Common myeloid progenitor, CD34-positive (primary cell): ENCODE measurements at places on chromosomes 1 and 21.

DNA sequence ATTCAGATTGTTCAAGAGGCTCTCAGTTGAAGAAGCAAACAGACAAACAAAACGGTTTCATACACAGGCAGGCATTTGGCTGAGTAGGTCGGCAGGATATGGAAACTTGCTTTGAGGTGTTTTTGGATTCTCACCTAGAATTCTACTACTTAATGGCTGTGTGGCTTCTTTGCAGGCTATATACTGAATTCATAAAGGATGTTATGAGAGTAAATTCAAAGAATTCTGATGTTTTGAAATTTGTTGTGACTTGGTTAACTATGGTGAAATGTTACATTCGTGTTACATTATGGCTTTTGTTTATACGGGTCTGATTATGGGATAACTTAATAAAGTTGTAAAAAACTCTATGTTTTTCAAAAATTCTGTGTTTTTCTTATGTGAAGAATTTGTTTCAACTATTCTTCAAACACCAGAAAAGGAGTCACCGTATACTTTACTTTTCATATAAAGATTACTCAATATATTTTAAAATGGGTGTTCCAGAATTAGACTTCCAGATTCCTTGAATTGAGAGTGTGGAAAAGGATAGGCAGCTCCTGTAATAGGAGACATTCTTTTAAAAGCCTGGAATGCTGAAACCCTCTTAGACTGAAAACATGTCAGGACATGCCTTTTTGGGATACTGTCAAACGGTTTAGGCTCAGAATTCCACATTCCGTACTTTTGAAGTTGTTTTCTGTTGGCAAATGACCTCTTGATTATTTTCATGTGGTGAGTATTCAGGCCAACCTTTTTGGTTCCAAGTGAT, 8.2 kb upstream of the IRF2BP2 start:
- DNase-seq = no peak

- DNase-seq = no peak
Measured at GRCh38 chr1:239126884-239127283, 259.5 kb upstream of the CHRM3 start.

GRCh38 chr1:67605209-67605780, 79.7 kb upstream of the GADD45A start:
- no peak for DNase-seq

- no peak for DNase-seq
Measured at GRCh38 chr1:243924588-243925349, 74.7 kb upstream of the AKT3 start.

DNA sequence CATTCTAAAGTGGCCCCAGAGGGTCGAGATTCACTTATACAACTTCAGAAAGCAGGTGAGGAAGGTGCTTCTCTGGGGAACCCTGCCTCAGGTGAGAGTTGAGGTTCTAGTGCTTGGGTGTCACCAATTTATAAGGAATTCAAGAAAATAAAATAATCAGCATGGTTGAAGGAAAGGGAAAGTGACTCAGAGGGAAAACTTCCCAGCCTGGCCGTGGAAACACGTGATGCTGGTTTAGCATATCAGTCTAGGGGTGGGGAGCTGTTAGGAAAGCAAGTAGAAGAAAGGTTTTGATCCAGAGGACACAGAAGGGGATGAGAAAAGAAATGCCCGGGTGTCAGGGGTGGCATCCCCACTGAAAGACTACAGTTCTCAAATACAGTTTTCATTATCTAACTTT, 37.7 kb upstream of the TMEM125 start:
- no peak for DNase-seq

DNA sequence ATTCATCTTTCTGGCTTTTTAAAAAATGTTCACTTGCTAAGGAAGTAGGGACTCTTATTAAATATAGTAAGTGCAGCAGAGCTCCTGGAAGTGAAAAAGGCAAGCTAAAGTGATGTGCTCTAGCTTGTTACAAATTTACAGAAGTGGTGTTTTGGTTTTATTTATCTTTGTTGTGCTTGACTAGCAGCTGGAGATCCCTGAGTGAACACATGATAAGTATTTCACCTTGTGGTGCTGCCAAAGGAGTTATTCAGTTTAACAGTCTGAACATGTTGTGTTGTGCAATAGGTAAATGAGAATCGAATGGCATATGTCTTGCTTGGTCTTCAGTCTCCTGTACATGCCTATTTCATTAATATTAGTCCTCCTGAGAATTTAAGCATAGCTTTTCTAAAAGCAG, 315.7 kb downstream of the TPR start:
- DNase-seq = no peak

- peak; percentile 65 for DNase-seq
Measured at GRCh38 chr1:15384301-15384901, 25.3 kb upstream of the EFHD2 start.

DNA sequence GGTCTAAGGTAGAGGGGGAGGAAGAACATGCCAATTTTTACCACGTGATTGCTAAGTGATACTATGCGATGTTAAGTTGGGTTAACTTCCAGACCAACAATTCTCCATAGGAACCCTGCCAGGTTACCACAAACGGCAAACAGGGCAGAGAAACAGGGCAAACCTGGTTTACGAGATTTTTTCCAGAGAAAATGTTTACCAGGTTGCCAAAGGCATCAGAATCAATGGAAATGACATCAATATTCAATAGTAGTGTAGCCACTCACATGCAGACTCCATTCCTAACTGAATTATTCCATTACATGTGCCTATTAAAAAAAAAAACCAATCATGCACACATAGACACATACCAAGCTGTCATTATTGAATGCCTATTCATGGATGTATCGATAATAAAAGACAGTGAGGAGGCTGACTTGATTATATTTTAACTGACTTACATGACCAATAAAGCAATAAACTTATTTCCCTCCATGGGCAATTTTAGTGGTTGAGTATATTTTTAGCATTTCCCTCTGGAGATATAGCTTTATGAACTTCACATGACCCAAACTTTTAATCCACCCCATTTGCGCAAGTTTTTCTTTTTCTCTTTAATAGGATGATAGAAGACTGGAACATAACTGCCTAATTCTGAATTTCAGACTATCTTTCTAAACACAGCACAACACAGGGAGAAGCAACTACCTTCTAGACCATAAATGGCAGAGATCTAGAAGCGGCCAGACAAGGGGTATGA, 40.5 kb upstream of the KCNE1 start:
- DNase-seq = no peak

GRCh38 chr21:45957981-45958600, 23.5 kb upstream of the COL6A1 start:
- no peak for DNase-seq

DNA sequence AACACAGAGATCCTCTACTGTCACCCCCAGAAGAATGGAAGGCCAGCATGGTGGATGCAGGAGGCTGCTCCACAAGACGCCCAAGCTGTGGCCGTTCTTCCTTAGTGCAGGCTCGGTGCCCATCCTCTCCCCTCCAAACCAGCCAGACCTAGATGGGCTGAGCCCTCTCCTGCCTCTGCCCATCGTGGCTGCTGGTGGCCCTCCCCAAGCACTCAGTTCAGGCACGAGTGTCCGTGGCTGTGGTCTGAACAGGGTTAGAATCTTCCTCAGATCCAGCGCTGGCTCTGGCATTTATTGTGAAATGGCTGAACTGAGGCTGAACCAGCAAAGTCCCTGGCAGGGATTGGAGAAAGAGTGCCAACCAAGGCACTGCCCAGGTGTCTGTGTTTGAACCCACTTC, 59.5 kb downstream of the TRIM11 start:
- no peak for DNase-seq

GRCh38 chr1:111251570-111251969, 24.1 kb downstream of the CHI3L2 start:
- no peak for DNase-seq

DNA sequence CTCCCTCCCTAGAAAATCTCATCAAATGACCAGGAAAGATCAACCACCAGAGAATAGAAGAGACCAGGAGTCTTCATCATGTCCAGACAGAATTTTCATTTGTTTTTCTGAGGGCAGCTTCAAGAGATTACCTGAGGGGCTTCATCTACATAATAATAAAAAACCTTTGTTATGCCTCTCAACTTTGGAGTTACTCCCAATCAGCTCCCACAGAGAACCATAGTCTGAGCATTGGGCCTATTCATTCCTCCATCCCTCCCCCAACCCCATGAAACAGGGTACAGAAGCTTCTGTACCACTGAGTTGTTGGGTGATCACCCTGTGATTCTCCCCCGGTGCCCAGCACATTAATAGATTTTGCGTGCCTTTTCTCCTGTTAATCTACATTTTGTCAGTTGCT, 53.3 kb upstream of the PRRC2C start:
- no peak for DNase-seq

- DNase-seq = peak; percentile 76
Measured at GRCh38 chr1:59696421-59697115, 118.2 kb upstream of the HOOK1 start.

DNA sequence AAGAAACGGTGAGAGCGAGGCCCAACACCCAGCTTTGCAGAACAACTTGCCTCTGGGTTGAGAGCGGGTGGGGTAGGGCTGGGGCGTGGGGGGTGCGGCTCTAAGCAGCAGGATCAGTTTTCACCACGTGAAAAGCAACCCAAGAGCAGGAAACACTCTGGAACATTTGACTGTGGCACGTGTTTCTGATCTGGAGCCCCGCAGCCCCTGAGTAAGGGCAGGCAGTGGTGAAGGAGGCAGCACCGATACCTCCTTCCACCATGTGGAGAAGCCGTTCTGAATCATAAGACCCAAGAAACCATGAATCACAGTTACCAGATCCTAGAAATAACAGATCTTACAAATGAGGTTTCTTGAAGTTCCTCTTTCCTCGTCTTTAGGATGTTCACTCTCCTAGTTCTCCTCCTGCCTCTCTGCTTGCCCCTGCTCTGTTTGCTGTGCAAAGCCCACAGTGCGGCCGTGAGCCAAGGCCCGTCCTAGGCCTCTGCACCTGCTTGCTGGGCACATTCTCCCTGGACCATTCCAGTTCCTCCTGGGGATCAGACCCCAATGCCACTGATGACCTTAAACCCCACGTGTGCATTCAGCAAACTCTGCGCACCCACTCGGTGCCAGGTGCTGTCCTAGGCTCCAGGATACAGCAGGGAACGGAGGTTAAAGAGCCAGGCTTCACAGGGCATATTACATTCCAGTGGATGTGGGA, 31.9 kb downstream of the SLC1A7 start:
- peak; percentile 85 for DNase-seq

GRCh38 chr1:117146575-117147340, 25.2 kb upstream of the TRIM45 start:
- DNase-seq = no peak

- no peak for DNase-seq
Measured at GRCh38 chr21:22795644-22796043, 1797.4 kb downstream of the NCAM2 start.

GRCh38 chr1:218679988-218680748, 335.0 kb downstream of the TGFB2 start:
- no peak for DNase-seq

GRCh38 chr21:46284077-46284644, 1.2 kb downstream of the MCM3AP start:
- no peak for DNase-seq

DNA sequence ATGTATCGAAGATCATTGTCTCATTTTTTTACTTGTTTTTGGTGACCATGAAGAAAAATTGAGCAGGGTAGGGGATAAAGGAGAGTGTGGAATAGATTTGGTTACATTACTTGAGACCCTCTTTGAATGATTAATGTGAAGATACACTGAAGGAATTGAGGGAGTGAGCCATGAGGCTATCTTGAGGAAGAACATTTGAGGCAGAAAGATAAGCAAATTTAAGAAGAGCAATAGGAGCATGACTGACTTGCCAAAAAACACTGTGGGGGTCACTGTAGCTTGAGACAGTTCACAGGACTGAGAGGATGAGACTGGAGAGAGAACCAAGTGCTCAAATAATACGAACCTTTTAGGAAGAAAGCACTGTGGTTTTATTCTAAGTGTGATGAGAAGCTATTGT, 43.1 kb upstream of the PTPRC start:
- DNase-seq = no peak

DNA sequence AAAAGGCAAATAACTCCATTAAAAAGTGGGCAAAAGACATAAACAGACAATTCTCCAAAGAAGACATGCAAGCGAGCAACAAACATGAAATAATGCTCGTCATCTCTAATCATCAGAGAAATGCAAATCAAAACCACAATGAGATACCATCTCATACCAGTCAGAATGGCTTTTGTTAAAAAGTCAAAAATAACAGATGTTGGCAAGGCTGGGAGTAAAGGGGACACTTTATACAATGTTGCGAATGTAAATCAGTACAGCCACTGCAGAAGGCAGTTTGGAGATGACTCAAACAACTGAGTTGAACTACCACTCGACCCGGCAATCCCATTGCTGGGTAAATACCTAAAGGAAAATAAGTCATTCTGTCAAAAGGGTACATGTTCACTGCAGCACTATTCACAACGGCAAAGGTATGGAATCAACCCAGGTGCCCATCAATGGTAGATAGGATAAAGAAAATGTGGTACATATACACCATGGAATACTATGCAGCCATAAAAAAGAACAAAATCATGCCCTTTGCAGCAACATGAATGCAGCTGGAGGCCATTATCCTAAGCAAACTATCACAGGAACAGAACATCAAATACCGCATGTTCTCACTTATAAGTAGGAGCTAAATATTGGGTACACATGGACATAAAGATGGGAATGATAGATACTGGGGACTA, 25.9 kb downstream of the TSPAN2 start:
- peak; percentile 86 for DNase-seq

- no peak for DNase-seq
Measured at GRCh38 chr1:215958841-215959240, 391.7 kb downstream of the KCTD3 start.

GRCh38 chr1:7541629-7542028, 229.5 kb upstream of the VAMP3 start:
- no peak for DNase-seq

DNA sequence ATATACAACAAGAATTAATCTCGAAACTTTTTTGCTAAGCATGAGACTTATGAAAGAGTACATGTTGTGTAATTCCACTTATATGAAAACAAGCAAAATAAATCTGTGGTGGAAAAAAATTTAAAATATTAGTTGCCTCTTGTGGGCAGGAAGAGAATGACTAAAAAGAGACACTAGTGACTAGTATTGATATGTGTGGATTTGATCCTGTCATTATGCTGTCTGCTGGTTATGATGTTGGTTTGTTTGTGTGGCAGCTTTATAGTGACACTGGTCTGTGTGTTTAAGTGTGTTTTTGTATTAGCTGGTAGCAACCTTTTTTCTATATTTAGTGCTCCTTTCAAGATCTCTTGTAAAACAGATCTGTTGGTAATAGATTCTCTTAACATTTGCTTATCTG, 267.8 kb upstream of the NRIP1 start:
- no peak for DNase-seq

GRCh38 chr21:17818186-17819113, 706 bp downstream of the C21orf91 start:
- DNase-seq = no peak

- DNase-seq = no peak
Measured at GRCh38 chr1:159751031-159751430, 29.7 kb upstream of the DUSP23 start.

- DNase-seq = peak; percentile 57
Measured at GRCh38 chr1:47444562-47445465, 7.0 kb downstream of the FOXD2 start.

- DNase-seq = no peak
Measured at GRCh38 chr1:181985936-181986906, 75.3 kb downstream of the ZNF648 start.

- no peak for DNase-seq
Measured at GRCh38 chr1:119159966-119160365, 19.5 kb upstream of the WARS2 start.

- DNase-seq = peak; percentile 32
Measured at GRCh38 chr1:154621875-154622274, 13.9 kb upstream of the ADAR start.
